ENCODE measurements at places on chromosomes 6 and 20.

DNA sequence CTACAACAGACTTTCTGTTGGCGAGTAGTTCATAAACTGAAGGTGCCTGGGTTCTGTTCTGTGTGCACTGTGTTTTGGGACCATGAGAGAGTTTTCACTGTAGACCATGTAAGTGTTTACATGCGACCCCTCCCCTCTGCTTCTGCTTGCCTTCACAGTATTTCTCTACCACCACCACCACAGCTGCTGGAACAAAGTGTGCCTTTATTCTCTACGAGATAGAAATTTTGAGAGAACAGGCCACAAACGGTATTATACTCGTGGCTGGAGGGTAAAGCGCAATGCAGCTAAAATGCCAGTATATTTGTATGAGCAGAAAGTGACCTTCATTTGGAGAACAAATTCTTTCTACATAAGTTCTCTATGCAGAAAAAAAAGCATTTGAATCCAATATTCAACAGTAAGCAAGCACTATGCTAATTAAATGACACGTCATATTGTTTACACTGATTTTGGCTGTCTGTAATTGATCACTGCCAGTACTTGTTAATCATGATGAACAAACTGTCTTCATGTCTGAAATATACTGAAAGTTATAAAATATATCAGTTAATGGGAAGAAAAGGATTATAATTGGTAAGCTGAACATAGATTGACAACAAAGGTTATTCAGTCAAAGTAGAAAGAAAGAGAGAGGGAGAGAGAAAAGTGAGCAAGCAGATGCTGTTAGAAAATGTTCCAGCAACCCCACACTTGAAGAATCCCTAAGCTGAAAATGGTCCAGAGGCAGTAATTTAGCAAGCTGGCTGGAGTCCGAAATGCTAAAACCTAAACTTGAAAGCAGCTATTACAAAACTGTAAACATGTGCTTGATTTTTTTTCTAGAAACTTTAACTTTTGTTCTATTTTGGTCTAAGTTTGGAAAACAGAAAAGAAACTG lies 8.8 kb downstream of the CLDN20 start:
- DNase-seq = no peak

GRCh38 chr6:109102762-109103161 lies 7.5 kb downstream of the CEP57L1 start:
- DNase-seq = no peak

- DNase-seq = no peak
Observed at GRCh38 chr6:139126931-139127330, 7.9 kb upstream of the HECA start.

DNA sequence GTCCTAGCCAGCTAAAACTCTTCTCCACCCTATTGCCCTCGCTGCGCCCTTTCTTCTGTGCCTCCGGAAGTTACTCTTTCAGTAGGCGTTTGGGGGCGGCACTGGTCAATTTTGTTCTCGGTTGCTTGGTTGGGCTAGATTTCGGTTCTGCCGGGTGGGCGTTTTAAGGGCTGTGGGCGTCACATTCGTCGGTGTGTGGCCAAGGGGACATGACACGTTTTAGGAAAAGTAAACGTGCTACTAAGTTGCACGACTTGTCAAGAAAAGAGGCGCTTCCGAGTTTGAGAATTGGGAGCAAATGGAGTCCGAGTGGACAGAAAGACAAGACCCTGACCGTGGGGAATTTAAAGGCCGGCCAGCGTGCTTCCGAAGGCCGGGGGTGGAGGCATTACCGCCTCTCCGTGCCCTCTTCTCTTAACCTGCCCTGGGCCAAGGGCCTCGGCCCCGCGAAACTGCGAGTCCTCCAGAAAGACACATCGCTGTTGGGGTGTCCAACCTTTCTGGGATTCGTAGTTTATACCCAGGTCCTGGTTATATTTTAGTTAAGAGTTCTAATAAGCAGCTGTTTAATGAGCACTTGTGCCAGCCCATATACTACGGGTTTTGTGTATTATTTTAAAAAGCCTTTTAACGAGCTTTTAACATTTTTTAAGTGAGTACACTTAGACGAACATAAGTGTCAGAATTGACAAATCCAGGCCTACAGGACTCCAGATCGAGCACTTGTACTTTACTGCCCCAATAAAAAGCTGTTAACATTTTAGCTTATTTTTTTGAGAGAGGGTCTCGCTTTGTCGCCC lies 664 bp upstream of the BAG6 start:
- DNase-seq = peak; percentile 97

All from NB4 (cell line).